ENCODE measurements at places on chromosomes 5 and 9.

DNA sequence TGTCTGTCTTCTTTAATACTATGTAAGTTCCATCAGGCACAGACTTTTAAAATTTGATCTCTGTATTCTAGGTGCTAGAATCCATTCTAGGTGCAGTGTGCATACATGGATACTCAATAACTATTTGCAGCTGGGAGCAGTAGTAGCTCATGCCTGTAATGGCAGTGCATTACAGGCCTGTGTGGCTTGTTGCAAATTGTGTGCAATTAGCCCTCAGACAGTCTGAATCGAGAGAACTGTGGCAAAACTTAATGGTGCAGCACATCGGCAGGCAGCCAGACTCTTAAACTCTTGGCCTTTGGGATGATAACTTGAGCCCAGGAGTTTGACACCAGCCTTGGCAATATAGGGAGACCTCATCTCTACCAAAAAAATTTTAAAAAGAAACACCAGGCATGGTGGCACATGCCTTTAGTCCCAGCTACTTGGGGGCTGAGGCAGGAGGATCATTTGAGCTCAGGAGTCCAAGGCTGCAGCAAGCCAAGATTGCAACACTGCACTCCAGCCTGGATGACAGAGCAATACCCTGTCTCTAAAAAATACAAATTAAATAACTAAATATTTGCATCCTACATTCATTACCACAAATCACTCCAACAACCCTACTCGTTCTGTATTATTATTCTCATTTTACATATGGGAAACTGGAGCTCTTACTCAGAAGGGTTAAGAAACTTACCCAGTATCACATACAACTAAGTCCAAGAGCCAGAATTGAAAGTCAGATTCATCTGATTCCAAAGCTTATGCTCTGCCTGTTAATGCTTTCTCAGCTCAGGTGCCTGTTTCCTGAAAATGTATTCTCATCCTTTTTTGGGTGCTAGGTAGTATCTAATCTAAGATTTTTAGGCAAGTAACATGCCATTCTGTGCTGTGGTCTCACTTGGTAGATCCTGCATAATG is 30.1 kb downstream of the PRKACG start:
- DNase-seq, result no peak

- DNase-seq, result no peak
Measured at GRCh38 chr9:127913682-127914081, 3.2 kb downstream of the ST6GALNAC4 start.

GRCh38 chr5:969408-969839 is 39.2 kb upstream of the NKD2 start:
- no peak for DNase-seq

DNA sequence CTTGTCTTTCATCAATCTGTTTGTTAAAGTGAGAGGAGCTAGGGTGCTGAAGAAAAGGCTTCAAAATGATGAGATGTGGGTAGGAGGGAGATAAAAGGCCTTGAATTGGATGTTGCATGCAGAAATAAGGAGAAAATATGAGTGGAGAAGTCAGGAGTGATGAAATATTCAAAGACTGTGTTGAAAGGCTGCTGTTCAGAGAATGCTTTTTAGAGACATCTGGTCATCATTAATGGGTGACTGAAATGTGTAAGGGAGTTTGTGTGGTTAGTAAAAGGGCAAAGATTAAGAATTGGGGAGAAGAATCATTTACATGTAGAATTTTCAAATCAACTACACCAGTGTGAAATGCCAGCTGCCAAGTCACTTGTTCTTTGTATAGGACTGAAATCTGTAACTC is 383.9 kb downstream of the MAT2B start:
- DNase-seq, result no peak

GRCh38 chr9:38339087-38339486 is 53.4 kb upstream of the ALDH1B1 start:
- no peak for DNase-seq

DNA sequence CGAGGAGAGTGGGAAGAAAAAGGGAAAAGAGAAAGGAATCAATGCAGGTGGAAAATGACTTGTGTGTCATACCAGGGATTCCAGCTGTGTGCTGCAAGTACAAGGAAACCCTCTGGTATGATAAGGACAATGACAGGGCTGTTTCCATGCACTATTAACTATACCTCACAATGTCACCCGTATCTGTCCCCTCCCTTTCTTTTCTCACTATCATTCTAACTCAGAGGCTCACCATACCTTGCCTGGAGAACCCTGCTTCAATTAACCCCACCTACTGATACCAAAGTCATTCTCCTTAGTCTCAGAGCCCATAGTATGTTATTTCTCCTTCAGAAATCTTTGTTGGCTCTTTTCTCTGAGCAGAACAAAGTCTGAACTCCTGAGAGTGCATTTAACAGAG is 236.2 kb upstream of the NREP start:
- DNase-seq, result no peak

GRCh38 chr5:14502294-14502690 is 79.3 kb upstream of the OTULINL start:
- no peak for DNase-seq

DNA sequence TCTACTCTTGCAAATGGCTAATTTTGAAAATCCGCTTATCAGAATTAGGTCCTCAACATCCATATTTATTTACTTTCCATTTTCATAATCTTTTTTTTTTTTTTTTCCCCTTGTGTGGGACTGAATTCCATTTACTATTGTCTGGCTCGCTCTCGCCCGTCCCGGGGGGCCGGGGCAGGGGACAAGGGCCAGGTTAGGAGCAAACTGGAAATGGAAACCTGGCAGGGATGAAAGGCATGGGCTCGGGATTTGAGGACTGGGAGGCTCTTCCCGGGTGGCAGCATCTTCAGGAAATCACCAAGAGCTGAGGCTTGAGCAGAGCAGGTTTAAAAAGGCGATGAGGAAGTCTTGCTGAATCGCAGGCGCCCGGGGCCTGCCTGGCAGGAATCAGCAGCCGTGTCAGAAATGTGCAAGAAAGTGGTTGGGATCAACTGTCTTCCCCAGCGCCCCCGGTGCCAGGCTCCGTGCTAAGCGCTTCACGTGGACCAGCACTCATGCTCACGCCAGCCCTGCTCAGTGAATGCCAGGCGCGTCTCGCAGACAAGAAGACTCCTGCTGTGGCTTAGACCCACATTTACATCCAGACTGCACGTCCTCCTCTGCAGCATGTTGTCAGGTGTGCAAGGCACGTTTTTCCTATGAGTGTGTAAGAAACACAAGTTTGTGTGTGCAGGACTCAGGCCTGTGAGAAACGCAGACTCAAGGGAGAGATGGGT is 66.3 kb upstream of the UNC5A start:
- no peak for DNase-seq

- no peak for DNase-seq
Measured at GRCh38 chr5:53339962-53340540, 140.4 kb upstream of the FST start.

DNA sequence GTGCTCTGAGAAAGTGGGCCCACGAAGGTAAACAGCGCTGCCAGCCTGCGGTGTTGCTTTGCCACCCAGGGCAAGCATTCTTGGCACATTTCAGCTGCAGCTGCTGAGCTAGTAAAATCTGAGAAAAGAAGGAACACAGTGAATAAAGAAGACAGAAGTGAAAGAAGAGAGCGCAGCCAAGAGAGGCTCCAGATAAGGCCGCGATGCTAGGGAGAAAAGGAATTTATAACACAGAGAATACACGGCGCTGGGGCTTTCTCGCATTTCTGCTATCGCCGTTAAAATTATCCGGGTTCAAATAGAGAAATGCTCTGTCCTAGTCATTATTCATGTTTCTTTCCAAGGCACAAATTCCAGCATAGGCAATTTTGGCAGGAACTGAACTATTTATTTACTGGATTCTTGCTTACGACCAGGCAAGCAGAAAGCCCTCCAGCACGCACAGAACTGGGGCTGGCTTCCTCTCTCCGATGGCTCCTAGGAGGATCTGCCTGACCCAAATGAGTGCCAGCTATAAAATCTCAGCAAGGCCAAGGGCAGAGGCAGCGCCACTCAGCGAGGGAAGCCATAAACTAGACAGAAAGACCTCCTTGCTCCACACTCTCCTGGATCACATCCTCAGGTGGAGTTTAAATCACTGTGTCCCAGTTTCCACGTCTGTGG is 111.2 kb downstream of the ATPSCKMT start:
- DNase-seq, result no peak

- no peak for DNase-seq
Measured at GRCh38 chr9:122498883-122499288, 11.7 kb upstream of the OR1J2 start.

- no peak for DNase-seq
Measured at GRCh38 chr9:78618735-78619134, 321.8 kb downstream of the PSAT1 start.

DNA sequence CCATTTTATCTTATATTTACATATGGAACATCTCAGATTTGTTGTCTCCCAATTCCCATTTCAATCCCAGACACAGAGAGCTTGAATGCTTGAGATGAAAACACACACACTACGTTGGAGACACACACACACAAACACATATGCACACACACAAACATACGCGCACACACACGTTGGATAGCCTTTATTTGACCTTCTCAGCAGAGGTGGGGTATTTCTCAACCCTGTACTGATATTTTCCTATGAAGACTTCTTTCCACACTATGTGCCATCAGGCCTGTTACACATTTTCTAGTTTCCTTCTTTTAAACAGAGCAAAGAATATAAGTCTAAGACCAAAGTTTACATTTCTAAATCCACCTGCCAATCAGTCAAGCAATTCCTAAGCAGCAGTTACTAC is 291.0 kb downstream of the TAF11L14 start:
- DNase-seq, result no peak

GRCh38 chr5:21070858-21071257 is 1082.9 kb upstream of the CDH18 start:
- no peak for DNase-seq

DNA sequence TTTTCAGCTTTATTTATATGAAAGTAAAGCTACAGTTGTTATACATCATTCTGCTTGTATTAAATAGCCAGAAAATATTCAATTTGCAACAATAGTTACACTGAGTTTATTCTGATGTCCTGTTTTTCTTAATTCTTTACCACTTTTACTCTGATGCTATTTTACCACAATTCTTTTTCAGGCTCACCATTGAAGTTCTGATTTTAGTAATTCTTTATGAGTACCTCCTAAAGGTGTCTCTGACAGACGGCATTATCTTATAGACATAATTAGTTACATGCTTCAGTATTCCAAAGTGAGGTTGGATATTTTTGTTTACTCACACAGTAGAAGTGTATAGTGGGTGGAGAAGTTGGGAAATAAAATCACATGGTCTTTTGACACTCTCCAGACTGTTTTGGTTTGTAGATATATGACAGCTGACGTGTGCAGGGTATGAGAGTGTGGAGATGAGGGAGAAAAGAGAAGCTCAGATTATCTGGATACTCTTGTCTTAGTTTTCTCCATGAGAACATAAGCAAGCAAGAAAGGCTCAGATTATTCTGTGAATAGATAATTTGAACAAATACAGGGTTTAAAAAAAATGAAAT is 97.4 kb downstream of the FBXO4 start:
- DNase-seq, result no peak

GRCh38 chr5:178514851-178515418 is 75.3 kb downstream of the COL23A1 start:
- DNase-seq, result no peak

- peak; percentile 42 for DNase-seq
Measured at GRCh38 chr9:121282277-121283079, 14.5 kb downstream of the GSN start.

DNA sequence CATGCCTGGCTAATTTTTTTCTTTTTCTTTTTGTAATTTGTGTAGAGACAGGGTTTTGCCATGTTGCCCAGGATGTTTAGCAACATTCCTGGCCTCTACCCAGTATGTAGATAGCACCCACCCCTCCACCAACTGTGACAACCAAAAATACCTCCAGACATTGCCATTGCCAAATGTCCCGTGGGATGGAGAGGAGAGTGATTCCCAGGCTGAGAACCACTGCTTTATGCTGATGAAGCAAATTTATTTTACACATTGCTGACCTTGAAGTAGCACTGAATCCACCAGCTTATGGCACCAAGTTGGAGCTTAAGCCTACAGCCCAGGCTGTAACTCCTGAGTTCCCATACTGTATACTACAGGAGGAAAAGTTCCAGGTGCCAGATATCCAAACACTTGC is 58.5 kb downstream of the GGTA1 start:
- DNase-seq, result no peak

- no peak for DNase-seq
Measured at GRCh38 chr5:114903767-114904166, 265.9 kb downstream of the TRIM36 start.

- DNase-seq, result no peak
Measured at GRCh38 chr5:154132718-154133307, 57.7 kb upstream of the GALNT10 start.

DNA sequence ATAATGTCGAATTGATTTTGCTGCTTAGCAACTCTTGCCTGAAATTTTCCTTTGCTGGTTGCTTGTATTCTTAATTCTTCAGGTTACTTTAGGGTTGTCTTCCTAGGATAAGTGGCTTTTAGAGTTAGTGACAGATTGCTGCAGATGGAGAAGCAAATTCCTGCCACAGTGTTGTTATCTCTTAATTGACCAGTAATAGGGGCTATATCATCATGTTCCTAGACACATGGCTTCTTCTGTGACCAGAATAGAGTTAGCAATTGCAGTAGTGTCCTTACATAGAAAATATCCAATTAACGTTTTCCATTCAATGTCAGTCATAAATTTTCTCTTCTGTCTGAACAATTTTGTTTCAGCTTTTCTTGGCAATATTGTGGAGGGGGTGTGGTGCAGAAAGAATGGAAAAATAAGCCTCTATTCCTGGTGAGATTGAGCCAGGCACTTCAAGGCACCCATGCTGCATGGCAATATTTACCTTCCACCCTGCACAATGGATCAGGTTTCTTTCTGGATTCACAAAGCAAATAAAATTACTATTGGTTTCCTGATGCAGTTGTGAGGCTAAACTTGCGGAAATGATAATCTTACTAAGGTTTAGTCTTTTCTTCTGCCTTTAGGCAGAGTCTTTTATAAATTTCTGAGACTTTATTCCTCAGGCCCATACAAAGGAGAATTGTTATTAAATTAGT is 1481.5 kb downstream of the EFNA5 start:
- DNase-seq, result no peak

DNA sequence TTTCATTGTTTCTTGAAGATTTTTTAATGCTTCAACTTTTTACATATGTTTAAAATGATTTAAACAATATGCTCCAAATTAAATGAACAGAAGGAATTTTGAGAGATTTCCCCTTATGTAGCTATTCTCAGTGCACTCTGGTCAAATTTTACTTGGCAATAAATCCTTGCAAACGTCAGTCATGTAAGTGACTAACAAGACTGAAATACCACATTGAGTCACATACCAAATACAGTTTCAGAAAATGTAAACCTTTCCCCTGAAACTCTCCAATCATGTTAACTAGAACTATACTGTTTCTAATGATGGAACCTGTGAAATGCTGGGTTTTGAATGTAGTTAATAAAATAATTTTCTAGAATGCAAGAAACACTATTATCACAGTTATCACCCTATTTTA is 29.6 kb downstream of the SAR1B start:
- DNase-seq, result no peak

Measured in right lobe of liver (tissue), 6 donors.